ENCODE measurements at places on chromosomes 7 and 10.

GRCh38 chr7:123346766-123347165, 147.0 kb upstream of the SLC13A1 start:
- DNase-seq: no peak

GRCh38 chr7:133053321-133053891, 28.5 kb downstream of the CHCHD3 start:
- no peak for DNase-seq

DNA sequence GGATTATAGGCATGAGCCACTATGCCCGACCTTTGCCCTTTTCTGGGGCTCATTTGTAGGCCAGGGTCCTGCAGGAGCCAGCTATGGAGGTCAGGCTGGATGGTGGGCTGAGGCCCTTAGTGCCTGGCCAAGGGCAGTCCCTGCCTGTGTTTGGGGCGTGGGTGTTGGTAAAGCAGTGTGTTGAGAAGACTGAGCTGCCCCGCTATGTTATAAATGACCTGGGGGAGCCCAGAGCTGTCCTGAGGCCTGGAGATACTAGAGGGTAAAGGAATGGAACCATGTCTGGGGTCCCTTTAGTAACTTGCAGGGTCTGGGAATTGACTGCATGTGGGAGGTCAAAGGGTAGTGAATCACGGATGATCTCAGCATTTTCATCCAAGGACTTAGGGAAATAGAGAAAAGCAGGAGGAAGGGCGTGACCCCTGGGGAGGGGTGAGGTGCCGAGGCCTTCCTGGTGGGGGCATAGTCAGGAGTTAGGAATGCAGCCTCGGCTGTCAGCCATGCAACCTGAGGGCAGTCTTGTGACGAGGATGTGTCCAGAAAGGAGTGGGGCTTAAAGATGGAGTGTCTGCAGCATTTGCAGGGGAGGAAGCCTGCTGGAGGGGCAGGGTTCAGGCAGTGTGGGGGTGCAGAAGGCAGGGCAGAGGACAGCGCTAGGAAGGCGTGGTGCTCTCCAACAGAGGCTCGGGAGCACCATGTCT, 31.5 kb downstream of the TMEM248 start:
- DNase-seq: no peak

- DNase-seq: no peak
Measured at GRCh38 chr7:7529328-7529727, 6.3 kb downstream of the COL28A1 start.

DNA sequence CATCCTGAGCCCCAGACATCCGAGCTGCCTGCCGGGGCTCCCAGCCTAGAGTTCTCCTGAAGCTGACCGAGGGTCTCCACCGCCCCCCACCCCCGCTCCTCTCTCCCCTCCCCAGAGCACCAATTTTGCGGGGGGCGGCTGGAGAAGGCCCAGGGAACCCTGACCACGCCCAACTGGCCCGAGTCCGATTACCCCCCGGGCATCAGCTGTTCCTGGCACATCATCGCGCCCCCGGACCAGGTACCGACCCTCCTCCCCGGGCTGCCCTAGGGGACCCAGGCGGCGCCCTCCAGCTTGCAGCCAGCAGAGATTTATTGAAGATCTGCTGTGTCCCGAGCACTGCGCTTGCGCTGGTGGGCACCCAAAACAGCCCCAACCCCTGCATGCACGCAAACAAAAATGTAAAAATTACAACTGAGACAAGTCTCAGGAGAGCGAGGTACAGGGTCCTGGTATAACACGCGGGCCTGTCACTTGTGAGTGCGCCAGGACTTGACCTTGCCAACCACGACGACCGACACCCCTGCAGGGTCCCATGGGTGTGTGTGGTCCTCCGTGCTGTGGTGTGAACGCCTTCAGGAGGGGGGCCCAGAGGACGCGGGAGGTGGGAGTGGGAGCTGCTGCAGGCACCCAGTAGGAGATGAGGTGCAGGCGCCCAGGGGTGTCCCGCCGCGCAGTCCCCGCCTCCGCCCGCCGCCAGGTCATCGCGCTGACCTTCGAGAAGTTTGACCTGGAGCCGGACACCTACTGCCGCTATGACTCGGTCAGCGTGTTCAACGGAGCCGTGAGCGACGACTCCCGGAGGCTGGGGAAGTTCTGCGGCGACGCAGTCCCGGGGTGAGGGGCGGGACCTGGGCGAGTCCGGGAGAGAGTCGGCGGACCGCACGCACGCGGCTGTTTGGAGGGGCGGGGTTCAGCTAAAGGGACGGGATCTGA, 3.1 kb downstream of the PCOLCE start:
- DNase-seq: peak; percentile 61

- DNase-seq: no peak
Measured at GRCh38 chr7:136868496-136869000, at the start of gene CHRM2. Gene CHRM2, plus strand, starts transcription at chr7:136868652. Its CDS starts 146,214 bp downstream, at chr7:137014866.

DNA sequence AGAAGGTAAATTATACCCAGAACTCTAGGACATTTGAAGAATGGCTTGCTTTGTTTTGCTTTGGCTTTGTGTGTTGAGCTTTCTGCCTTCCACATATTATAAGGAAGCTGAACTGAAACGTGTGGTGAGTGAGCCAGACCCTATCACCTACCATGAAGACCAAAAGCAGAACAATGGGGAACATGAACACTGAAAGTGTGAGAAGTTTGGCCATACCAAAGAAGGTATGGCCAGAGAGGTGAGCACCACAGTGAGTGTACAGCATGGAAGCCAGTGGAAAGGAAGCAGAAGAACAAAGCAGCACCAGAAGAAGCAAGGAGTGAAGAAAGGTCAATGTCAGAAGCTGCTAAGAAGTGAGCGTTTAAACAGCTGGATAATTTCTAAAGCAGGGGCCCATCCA, 59.7 kb upstream of the CCDC71L start:
- no peak for DNase-seq

DNA sequence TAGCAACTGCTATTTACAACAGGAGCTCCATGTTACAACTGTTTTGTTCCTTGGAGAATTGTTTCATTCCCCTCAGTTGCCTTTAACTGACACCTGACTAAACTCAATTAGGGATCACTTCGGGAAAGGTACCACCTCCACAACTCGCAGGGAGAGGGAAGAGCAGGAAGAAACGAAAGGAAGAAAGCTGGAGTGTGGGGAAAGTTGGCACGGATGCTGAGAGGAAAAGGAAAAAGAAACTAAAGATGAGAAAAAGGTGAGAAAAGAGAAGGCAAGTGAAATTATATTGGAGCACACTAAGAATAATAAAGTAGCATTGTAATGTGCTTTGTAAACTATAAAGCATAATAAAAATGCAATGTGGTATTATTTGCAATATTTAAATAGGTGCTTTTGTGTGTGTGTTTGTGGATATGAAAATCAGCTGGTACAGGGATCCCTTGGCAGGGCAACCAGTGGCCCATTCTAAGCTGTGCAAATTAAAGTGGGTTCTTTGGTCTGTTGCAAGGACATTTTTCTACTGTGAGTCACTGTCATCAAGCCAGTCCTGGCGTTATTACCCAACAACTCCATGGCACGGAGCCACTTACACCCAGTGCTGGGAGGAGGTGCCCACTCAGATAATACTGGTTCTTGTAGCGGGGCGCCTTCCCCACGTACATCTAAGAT, 45.9 kb downstream of the HIPK2 start:
- no peak for DNase-seq

- DNase-seq: no peak
Measured at GRCh38 chr10:10222304-10222841, 795.3 kb upstream of the CELF2 start.

GRCh38 chr7:102181517-102181916, 105.2 kb upstream of the SH2B2 start:
- no peak for DNase-seq

DNA sequence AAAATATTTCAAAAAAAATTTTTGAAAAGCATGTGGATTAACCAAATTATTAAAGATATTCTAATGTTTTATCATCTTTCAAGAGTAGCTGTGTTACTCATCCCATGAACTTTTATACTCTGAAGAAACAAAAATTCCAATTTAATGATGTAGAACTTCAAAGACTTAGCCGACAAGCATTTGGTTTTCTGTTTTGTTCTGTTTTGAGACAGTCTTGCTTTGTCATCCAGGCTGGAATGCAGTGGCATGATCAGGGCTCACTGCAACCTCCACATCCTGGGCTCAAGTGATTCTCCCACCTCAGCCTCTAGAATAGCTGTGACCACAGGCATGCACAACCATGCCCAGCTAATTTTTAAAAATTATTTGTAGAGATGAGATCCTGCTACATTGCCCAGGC, 17.8 kb upstream of the LCOR start:
- DNase-seq: no peak

All from activated naive CD8-positive, alpha-beta T cell treated with anti-CD3 and anti-CD28 coated beads, Interleukin-2, amount 50 U/mL, for 24 hours (primary cell).